ENCODE measurements at places on chromosomes 13 and 19.

GRCh38 chr19:45895519-45895972 is 6.9 kb downstream of the MYPOP start:
- DNase-seq = no peak

GRCh38 chr13:28728642-28729041 is 9.9 kb upstream of the SLC46A3 start:
- DNase-seq = no peak

DNA sequence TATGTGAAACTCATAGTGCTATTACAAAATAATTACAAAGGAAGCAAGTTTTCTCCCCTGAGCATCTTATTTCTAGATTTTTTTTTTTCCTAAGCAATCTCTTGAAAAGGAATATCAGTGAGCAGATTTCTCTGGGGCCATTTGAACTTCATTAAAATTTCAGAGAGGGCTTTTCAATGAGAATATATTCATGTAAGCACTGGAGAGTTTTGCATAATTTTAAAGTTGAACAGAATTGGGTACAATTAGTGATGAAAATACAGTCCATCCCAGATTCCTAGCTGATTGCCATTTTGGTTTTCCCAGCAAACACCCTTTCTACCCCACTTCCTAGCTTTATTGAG is 66.8 kb upstream of the RNF113B start:
- DNase-seq = no peak

DNA sequence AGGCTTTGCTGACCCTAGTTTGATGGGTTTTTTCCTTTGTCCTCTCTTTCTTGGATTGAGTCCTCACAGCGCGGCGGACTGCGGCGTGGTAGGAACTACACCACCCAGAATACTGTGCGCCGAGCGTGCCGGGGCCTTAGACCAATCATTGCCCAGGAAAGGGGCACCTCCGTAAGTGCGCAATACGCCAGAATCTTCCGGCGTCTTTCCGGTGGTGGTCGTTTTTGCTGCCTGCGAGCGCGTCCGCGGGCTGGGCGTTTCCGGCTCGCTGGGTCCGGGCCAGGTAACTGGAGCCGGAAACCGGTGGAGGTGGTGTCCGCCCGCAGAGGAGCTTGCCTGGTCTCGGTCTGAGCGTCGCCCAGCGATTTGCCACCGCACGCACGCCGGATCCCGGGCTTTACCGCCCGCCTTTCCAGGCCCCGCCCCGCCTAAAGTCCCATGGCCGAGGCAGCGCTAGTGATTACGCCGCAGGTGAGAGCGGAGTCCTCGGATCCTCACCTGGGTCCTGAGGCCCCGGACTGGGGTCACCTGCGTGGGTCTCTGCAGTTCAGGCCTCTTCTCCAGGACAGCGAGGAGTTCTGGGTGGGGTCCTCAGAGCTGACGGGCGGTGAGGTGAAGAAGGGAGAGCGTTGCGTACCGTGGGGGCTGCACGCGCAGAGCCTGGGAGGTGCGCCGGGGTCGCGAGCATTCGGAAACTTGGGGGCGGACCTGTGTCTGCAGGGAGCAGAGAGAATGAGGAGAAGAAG is at the start of gene ZNF549:
TSS of gene ZNF549 (plus strand) at position 221 of the 746 bp plus-strand sequence. CDS start at position 439, 218 bp downstream.
- peak; percentile 84 for DNase-seq

- no peak for DNase-seq
Observed at GRCh38 chr19:341386-342127, 3.0 kb downstream of the MIER2 start.

DNA sequence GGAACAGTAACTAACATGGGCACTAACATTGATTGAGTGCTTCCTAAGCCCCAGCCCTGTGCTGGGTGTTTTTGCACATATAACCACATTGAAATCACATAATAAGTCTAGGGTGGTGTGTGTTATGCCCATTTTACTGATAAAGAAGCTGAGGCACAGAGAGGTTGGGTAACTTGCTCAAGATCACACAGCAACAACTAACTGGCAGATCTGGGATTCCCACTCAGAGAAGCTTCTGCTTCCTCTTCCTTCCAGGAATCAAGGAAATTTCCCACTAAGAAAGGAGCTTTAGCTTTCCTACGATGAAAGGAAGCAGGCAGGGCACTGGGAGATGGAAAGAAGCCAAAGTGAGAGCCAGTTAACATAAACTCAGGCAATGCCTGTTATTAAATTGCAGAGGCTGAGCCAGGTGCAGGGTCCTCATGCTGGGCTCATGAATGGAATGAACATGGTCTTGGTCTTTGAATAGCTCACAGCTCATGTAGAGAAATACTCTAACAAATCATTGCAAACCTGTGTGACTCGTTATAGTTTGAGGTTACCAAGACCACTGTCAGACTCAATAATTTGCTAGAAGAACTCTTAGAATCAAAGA is 10.1 kb downstream of the SSC5D start:
- no peak for DNase-seq

GRCh38 chr19:1102407-1103131 is 1.2 kb upstream of the GPX4 start:
- DNase-seq = peak; percentile 52

- DNase-seq = no peak
Observed at GRCh38 chr13:99922631-99923404, 48.7 kb downstream of the ZIC5 start.

GRCh38 chr13:35894636-35895035 is 236.5 kb downstream of the DCLK1 start:
- no peak for DNase-seq

DNA sequence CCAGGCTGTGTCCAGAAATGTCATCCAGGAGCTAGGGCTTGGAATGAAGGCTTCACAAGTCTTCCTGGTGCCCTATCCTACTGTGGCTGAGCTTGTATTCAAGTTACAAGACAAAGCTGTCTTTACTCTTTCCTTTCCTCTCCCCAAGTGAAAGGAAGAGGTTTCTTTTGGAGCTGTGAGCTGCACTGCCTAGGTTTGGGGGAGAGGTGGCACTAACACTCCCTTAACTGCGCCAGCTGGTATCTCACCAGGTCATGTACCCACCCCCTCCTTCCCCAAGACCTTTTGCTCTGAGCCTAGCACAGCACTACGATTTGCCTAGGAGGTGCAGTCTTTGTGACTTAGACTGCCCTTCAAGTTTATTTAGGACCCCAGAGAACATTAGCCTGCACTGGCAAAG is 2053.6 kb upstream of the PRR20A start:
- no peak for DNase-seq

- DNase-seq = no peak
Observed at GRCh38 chr13:102771298-102772041, 2.1 kb downstream of the TEX30 start.

- DNase-seq = no peak
Observed at GRCh38 chr13:43360171-43360570, 336.8 kb downstream of the DNAJC15 start.

GRCh38 chr13:110403315-110403714 is 96.2 kb downstream of the COL4A2 start:
- no peak for DNase-seq

GRCh38 chr13:49366841-49367240 is 77.0 kb downstream of the CAB39L start:
- DNase-seq = no peak

GRCh38 chr19:45179072-45179891 is 698 bp downstream of the BLOC1S3 start:
- no peak for DNase-seq

GRCh38 chr19:41895745-41896580 is 13.0 kb downstream of the ARHGEF1 start:
- DNase-seq = no peak

GRCh38 chr19:46732966-46733689 is 12.7 kb upstream of the FKRP start:
- DNase-seq = no peak

- DNase-seq = no peak
Observed at GRCh38 chr19:51702103-51702824, 9.1 kb downstream of the SPACA6 start.

GRCh38 chr19:15178629-15179308 is 22.0 kb downstream of the NOTCH3 start:
- DNase-seq = no peak

- no peak for DNase-seq
Observed at GRCh38 chr19:45733160-45733810, at the start of gene MEIOSIN. TSS of gene MEIOSIN (plus strand) at chr19:45733439. CDS start at chr19:45735377, 1,938 bp downstream.

All from activated gamma-delta T cell treated with anti-CD3 and anti-CD28 coated beads, Interleukin-2, amount 50 U/mL, for 16 hours (primary cell).